ENCODE measurements at places on chromosomes 5 and 9. TPM values are rescaled to one million over a fixed set of nuclear protein-coding genes. Genes with fewer than 3 reads are reported as not detected.

- no peak for DNase-seq
Measured at GRCh38 chr5:106019261-106019660, 1651.5 kb downstream of the EFNA5 start.

DNA sequence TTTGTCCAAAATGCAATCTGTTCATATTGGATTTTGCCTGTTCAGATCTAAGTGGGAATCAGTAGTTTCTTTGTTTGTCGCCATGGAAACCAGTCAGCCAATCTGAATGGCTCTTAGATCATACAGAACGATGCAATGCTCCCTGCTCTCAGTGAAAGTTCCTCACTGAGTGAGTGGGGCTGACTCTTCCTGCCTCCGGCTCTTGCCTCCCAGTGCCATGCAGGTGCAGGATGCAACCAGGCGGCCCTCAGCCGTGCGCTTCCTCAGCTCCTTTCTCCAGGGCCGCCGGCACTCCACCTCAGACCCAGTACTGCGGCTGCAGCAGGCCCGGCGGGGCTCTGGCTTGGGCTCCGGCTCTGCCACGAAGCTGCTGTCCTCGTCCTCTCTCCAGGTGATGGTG, at the start of gene PTPDC1:
Gene PTPDC1 (plus strand): TSS at position 151 of the 400 bp plus-strand sequence. CDS start 67 bp downstream, at position 218.
- DNase-seq = no peak

- no peak for DNase-seq
Measured at GRCh38 chr5:170536525-170536924, 32.7 kb downstream of the KCNIP1 start.

TUSC1 gene
- total RNA-seq = 0.25 TPM

- DNase-seq = no peak
Measured at GRCh38 chr9:109792951-109793546, 13.1 kb downstream of the PALM2AKAP2 start.

- no peak for DNase-seq
Measured at GRCh38 chr5:81850501-81851357, 99.8 kb upstream of the SSBP2 start.

SLC6A19 gene
- not detected for total RNA-seq

DNA sequence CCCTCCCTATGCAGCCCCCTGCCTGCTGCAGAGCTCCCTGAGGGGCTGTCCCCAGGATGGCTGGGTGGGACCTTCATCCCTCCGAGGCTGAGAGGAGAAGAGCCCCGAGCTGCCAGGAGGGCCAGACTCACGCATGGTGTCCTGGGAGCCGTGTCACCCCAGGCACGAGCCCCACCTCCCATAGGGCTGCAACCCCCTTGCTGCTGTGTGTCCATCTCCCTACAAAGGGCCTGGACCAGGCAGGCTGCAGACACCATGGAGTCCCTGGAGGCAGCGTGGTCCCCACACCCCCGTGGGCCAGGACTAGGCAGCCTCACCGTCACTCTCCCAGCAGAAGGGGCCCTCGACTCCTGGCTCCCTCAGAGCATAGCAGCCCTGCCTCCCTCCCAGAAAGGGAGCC, 11.2 kb upstream of the SEC16A start:
- no peak for DNase-seq

- no peak for DNase-seq
Measured at GRCh38 chr9:88905506-88905905, 85.8 kb upstream of the S1PR3 start.

DNA sequence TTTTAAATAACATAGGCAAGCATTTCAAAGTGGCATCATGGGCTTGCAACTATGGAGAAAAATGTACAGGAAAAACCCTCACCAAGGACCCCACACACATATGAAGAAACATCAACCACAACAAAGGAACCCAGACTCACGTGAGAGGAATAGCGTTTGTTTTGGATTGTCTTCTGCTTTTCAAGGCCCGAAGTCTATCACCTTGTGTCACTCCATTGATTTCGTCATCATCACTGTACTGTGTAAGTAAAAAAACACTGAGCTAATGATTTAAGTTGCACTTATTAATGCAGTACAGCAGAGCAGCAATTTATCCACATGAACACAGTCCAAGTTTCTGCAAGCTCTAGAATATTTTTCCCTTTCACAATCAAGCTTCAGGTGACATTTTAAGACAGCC, 72.4 kb downstream of the HABP4 start:
- DNase-seq = no peak
